ENCODE measurements at places on chromosomes 12 and 14.

DNA sequence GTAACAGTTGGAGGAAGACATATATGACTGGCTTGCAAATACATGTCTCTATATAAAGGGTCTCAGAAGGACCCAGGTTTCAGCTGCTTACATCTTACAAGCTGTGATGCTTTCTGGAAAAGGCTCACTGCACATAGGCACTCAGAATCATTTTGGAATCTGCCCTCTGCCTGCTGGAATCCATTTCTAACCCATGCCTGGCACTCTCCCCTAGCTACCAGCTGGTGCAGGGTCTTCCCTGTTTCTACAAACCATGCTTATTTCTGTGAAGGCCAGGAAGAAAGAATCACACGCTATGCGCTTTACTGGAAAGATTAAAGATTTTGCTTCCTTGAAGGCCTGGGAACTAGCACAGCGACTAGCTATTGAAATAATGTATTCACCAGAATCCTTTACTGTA lies 151.3 kb downstream of the DICER1 start:
- DNase-seq, result no peak

GRCh38 chr12:130658145-130658911 lies 57.8 kb downstream of the RIMBP2 start:
- no peak for DNase-seq

GRCh38 chr12:20572451-20572850 lies 122.7 kb upstream of the SLCO1C1 start:
- no peak for DNase-seq

- no peak for DNase-seq
Observed at GRCh38 chr12:10634427-10634826, 21.0 kb upstream of the MAGOHB start.

Data from T-helper 17 cell (primary cell).